Activated T-cell treated with anti-CD3 and anti-CD28 coated beads, Interleukin-2, amount 50 U/mL, for 72 hours (primary cell): ENCODE measurements at places on chromosomes 2 and 18. TPM values are rescaled to one million over a fixed set of nuclear protein-coding genes. Genes with fewer than 3 reads are reported as not detected.

Gene BCL2
- 98.3 TPM for total RNA-seq

Gene SLC14A1
- total RNA-seq, result 6.2 TPM

Gene SLC19A3
- total RNA-seq, result not detected

Gene RMDN2
- 2.6 TPM for total RNA-seq

Gene CHAC2
- total RNA-seq, result 9.4 TPM

Gene AKAIN1
- not detected for total RNA-seq

GRCh38 chr2:133811409-133812125, 243.3 kb upstream of the NCKAP5 start:
- DNase-seq, result no peak

GRCh38 chr2:37600735-37601134, 70.7 kb downstream of the CDC42EP3 start:
- DNase-seq, result no peak

GRCh38 chr2:224764565-224765236, 48.5 kb upstream of the CCDC195 start:
- DNase-seq, result no peak

- DNase-seq, result peak; percentile 71
Measured at GRCh38 chr2:191115391-191115790, 35.4 kb downstream of the STAT4 start.

GRCh38 chr18:45554389-45554737, 60.9 kb upstream of the SLC14A2 start:
- DNase-seq, result no peak

- no peak for DNase-seq
Measured at GRCh38 chr18:58501066-58501896, 127.6 kb downstream of the ALPK2 start.

GRCh38 chr2:42840760-42841159, 48.4 kb upstream of the HAAO start:
- no peak for DNase-seq

- no peak for DNase-seq
Measured at GRCh38 chr2:241989074-241989473, 119.5 kb downstream of the RTP5 start.

DNA sequence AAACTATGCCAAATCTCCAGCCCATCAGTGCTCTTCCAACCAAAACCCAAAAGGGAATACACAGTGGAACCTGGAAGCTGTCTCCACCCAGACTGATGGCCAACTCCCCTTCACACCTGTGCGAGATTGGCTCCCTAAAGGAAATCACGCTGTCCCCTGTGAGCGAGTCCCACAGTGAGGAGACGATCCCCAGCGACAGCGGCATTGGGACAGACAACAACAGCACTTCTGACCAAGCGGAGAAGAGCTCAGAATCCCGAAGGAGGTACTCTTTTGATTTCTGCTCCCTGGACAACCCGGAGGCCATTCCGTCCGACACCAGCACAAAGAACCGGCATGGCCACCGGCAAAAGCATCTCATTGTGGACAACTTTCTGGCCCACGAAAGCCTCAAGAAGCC, 271.1 kb downstream of the SETBP1 start:
- DNase-seq, result no peak

DNA sequence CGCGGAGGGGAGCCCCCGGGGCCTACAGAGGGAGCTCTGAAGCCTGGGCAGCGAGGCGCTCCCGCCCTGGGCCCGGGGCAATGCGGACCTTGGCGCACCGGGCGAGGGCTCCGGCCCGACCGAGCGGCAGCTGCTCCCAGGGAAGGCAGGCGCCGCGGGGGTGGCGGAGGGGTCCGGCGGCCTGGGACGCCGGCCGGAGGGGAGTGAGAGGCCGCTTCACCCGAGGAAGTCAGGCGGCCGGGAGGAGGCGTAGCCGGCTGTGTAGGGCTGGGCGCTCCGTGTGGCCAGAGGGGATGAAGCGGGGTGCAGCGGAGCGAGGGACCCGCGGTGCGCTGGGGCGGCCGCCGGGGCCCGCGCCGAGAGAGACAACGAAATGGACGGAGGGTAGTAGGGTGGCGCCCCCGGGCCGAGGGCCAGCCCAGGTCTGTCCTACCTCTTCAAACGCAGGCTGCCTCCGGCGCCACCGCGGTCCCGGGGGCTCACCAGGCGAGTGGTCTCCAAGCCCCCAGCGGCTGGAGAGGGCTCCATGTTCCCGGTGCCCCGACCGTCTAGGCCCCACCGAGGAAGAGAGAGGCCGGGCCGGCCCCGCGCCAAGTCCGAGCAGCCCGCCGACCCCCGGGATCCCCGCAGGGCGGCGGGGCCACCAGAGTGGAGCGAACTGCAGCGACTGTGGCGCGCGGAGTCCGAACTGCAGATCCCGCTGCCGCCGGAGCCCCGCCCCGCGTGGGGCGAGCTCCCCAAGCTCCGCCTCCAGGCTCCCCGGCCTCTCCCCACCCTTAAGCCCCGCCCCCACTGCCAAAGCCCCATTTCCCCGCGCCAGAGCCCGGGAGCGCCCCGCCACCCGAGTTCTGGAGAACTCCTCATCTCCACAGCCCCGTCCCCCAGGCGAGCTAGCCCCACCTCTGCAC, at the start of gene SLC30A3:
TSS of gene SLC30A3 (minus strand) at position 669 of the 908 bp plus-strand sequence. CDS start at position 528, 141 bp downstream.
- peak; percentile 73 for DNase-seq

DNA sequence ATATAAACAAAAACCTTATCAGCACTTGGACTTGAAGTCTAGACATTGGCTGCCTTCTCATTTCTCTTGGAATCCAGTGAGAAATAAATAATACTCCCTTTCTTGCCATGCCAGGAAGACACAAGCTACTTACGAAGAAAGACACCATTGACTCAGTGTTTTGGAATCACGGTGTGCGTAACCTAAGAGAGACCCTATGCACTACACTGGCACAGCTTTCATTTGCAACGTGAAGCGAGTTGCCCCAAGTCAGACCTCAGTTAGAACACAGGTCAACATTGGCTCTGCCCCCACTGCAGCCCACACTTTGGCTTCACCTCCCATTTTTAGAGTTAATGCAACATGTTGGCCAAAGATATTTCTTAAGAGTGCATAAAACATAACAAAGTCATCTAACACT, 54.2 kb downstream of the PIEZO2 start:
- DNase-seq, result no peak

DNA sequence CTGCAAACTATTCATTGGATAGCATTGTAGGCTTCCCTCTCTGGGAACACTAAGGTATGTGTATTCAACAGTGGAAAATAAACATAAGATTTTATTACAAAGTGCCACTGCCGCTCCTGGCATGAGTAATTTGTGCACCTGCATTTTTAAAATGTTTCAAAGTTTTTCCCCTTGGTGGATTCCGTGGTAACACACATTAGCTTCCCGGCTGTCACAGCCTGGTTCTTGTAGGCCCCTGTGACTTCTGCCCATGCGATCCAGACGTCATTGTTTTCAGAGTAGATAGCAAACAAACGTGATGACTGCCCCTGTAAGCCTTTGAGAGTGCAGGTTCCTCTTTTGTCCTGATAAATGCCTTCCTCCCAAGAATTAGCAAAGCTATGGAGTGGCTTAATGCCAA, 421.0 kb downstream of the ZNF521 start:
- DNase-seq, result no peak
